ENCODE measurements at places on chromosomes 1 and 21.

DNA sequence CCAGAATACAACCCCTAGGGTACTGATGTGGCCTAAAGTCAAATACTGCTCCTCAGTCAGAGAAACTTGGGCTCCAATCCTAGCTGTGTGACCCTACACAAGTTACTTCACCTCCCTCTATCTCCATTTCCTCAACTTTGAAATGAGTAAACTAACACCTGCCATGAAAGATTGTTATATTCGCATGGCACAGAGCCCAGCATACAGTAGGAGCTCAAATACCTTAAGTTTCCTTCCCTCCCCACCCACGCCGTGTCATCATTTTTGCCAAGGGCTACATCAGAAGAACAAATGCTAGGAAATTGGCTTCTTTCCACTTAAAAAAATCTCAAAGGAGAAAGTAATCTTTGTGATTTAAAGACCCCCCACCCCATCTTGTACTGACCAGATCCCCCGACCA, 22.2 kb upstream of the ZNF362 start:
- DNase-seq = no peak

DNA sequence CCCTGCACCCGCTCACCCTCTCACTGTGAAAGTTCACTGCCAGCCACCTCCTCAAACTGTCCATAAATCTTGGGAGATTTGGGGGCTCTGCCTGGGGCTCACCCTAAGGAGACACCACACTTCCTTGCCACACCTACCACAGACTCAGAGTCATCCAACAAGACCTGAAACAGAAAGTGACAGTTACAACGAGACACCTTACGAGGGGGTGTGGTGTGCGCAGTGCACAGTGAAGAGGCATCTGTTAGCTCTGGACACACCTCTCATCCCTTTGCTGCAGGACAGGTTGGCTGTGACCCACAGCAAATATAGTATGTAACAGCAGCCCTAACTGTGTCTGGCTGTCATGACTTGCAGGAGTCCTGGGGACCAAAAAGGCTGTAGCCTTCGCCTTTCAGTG, 190.2 kb downstream of the NR5A2 start:
- DNase-seq = no peak

- DNase-seq = no peak
These were observed 704.5 kb upstream of the B3GALT2 start for GRCh38 chr1:193890935-193891334.

DNA sequence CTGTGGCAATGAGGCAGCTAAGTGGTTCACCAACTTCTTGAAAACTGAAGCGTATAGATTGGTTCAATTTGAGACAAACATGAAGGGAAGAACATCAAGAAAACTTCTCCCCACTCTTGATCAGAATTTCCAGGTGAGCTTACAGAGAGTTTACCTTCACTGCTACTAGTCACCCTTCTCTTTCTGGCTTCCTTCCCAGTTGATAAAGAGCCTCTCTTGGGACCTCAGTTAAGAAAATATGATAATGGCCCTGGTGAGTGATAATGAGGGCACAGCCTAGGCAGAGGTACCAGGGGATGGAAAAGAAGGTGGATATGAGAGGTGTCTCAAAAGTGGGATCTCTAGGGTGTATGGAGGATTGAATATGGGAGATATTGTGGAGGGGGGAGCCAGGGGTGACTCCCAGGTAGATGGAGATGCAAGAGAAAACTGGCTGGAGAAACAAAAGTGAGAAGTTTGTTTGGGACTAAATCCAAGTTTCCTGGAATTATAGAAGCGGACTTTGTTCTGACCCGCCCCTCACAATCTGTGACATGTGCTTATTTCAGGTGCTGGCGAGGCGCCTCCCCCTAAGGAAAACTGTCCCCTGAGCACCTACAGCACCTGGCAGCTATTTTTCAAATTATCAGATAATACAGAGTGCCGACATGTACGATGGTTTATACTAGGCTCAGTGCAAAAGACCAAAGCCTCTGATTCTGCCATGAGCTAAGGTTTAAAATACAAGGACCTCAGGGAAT, 13.7 kb downstream of the MTARC2 start:
- no peak for DNase-seq

DNA sequence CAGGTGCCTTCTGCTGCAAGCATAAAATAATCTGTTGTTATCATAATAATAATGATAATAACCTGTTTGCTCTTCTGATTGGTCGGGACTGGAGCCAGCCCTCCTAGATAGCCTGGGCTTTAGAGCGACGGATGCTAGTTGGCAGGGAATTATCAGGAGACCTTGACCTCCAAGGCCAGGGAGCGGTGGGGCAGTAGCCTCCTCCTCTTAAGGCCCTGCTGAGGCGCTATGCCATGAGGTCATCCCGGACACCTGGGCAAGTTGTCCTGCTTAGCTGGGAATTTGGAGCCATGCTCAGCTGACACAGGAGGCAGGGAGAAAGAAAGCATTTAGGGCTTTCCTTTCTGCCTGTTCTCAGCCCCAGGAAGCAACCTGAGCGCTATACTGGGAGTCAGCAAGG, 15.6 kb downstream of the C1orf115 start:
- DNase-seq = no peak

- no peak for DNase-seq
These were observed 45.6 kb upstream of the RAB4A start for GRCh38 chr1:229225331-229225782.

- no peak for DNase-seq
These were observed 6.7 kb downstream of the CERS2 start for GRCh38 chr1:150967936-150968335.

DNA sequence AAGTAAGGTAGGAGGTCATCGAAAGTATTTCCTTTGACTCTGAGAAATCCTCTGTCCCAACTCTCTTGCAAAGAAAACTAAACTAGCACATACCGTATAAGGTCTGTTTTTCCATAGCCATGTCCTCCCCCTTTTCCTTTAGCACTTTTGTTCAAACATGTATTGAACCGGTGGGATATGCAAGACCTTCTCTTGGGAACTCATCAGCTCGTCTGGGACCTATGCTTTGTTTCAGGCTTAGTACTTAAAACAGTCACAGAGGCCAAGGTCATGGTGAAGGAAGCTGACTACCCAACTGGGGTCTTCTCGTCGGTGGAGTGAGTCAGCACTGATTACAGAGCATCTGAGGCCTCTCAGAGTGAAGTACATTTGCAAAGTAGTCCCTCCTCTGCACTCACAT, 185.0 kb downstream of the ZBTB18 start:
- no peak for DNase-seq

- DNase-seq = no peak
These were observed 6.6 kb downstream of the PEAR1 start for GRCh38 chr1:156899956-156900718.

GRCh38 chr1:214303141-214303930, 22.4 kb downstream of the SMYD2 start:
- no peak for DNase-seq

GRCh38 chr1:70140343-70140742, 65.0 kb downstream of the LRRC40 start:
- no peak for DNase-seq

DNA sequence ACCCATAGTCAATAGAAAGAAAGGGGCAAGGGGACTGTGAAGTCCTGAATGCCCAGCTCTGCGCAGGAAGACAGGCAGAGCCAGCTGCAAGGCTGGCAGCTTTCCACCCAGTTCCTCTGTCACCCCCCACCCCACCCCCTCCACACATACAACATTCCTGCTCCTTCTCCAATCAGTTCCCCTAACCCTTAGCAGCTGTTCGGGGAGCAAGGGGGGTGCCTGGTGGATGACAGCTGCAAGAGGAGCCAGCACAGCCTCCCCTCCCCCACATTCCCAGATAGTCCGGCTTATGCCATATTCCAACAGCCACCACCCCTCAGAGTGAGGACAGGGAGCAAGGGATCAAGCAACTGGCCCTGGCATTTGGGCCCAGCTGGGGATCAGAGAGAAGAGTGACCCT, 9.7 kb downstream of the ARHGEF2 start:
- no peak for DNase-seq

GRCh38 chr1:209585672-209586071, 2.2 kb downstream of the CAMK1G start:
- DNase-seq = no peak

DNA sequence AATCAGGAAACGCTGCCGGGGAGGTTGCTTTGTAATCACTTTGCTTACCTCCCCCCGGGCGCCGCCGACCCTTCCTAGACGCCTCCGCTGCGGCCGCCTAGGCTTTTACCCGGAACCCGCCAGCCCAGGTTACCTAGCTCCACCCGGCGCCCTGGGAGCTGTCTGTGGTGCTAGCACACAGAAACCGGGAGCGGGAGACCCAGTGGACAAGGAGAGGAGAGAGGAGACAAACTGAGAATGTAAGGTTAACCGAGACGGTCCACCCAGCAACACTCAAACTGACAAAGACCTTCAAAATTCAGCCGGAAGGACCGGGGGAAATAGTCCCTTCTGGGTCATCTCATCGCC, 9.8 kb downstream of the BARHL2 start:
- no peak for DNase-seq

DNA sequence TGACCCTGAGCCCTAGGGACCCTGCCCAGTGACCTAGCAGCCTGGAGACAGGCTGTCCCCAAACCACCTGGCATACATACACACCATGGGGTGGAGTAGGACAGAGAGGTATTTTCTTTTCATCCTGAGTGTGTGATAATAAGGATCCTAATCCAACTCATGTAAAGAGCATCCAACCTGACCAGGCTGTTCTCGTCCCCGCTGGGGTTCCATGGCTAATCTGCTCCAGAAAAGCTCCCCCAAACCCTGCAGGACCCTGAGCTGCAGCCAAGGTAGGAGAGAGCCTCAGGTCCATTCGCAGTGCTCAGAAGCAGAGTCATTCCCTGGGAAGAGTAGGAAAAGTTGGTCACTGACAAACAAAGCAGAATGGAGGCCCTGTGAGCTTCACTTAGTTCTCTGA, 31.4 kb downstream of the KCND3 start:
- no peak for DNase-seq

GRCh38 chr1:224175617-224176016, 7.4 kb upstream of the DEGS1 start:
- DNase-seq = no peak

DNA sequence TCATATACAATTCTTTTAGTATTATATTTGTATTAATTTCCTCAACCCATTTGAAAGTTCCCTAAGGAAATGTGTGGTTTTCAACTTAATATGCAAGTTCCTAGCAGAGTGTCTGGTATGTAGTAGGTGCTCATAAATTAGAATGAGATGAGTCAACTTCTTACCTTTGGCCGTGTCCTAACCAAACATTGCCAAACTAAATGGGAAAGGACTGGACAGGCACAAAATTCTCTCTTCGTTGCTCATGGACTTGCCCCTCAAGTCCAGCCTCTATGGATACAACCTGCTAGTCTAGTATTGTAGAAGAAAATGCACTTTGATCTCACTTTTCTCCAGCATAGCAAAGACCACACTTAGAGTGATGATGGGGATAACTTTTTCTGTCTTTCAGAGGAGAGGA, 11.6 kb upstream of the MRPS14 start:
- no peak for DNase-seq

- no peak for DNase-seq
These were observed 147.0 kb downstream of the POU2F1 start for GRCh38 chr1:167367705-167368104.

GRCh38 chr1:211024901-211025300, 109.0 kb downstream of the KCNH1 start:
- no peak for DNase-seq

GRCh38 chr1:221487781-221488524, 253.9 kb downstream of the DUSP10 start:
- DNase-seq = no peak

DNA sequence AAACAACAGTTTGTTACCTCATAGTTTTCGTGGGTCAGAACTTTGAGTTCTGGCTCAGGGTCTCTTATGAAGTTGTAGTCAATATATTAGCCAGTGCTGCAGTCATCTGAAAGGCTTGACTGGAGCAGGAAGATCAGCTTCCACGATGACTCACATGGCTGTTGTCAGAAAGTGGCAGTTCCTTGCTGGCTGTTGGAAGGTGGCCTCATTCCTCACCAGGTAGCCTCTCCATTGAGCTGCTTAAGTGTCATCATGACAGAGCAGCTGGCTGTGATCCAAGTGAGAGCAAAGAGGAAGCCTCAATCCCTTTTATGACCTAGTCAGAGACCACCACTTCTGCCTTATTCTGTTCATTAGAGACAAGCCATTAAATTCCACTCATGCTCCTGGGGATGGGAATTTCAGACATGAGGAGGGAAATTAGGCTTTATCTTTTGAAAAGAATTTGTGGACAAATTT, 5.6 kb downstream of the OSBPL9 start:
- no peak for DNase-seq

DNA sequence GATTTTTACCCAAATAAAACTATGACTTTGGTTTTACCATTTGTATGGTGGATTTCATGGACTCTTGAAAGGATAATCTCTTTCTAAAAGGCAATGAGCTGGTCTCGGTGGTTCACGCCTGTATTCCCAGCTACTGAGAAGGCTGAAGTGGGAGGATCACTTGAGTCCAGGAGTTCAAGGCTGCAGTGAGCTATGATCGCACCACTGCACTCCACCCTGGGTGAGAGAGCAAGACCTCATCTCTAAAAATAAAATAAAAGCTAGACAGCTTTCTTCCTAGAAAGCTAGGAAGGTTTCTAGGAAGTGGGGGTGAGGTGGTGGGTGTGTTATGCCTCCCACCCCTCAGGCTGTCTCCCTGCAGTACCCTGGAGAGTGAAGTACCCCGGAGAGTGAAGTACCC, 54.0 kb upstream of the L1TD1 start:
- no peak for DNase-seq

DNA sequence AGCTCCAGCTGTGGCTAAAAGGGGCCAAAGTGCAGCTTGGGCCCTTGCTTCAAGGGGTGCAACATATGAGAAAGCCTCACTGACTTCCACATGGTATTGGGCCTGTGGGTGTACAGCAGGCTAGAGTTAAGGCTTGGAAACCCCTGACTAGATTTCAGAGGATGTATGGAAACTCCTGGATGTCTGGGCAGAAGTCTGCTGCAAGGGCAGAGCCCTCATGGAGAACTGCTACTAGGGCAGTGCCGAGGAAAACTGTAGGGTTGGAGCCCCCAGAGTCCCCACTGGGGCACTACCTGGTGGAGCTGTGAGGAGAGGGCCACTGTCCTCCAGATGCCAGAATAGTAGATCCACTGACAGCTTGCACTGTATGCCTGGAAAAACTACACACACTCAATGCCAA, 69.5 kb downstream of the XCL2 start:
- DNase-seq = no peak

- DNase-seq = no peak
These were observed 4.6 kb upstream of the KRTAP10-4 start for GRCh38 chr21:44568667-44569556.

DNA sequence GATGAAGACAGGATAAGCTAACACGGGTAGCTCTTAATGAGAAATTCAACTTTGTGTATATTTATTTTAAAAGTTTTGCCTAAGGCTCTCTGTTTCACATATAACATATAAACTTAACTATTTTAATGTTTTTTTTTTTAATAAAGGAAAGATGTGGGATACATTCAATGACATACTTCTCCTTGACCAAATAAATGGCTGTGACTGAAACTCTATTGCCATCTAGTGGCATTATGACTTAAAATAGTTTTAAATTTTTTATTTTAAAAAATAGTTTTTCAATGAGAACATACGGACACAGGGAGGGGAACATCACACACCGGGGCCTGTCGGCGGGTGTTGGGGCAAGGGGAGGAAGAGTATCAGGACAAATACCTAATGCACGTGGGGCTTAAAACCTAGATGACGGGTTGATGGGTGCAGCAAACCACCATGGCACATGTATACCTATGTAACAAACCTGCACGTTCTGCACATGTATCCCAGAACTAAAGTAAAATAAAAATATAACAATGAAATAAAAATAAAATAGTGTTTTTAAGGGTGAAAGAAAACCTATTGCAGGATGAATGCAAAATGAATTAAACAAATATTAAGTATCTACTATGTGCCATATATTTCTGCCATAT, 83.4 kb downstream of the LYST start:
- no peak for DNase-seq

- DNase-seq = no peak
These were observed 138.8 kb upstream of the DPYD start for GRCh38 chr1:98059620-98060019.

GRCh38 chr1:225998560-225999226, 450 bp downstream of the SDE2 start:
- DNase-seq = no peak
